ENCODE measurements at places on chromosomes 6 and 20.

DNA sequence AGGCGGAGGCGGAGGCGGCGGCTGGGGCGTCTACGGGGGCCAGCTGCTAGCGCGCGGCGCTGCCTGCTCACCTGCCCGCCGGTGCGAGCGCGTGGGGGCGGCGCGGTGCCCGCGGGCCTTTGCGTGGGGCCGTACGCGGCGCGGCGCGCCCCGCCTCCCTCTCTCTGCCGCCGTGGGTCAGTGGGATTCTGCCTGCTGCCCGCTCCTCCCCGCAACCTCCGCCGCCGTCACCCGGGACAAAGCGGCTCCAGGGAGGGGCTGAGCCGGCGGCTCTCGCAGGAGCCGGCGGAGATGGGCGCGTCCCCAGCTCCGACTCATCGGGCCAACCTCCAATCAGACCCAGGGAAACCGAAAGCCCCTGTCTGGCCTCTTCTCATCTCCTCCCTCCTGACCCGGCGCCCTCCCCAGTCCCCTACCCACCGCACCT, at the start of gene RCAN2:
TSS of gene RCAN2 (minus strand) at position 249 of the 427 bp plus-strand sequence.
- DNase-seq: peak; percentile 62

DNA sequence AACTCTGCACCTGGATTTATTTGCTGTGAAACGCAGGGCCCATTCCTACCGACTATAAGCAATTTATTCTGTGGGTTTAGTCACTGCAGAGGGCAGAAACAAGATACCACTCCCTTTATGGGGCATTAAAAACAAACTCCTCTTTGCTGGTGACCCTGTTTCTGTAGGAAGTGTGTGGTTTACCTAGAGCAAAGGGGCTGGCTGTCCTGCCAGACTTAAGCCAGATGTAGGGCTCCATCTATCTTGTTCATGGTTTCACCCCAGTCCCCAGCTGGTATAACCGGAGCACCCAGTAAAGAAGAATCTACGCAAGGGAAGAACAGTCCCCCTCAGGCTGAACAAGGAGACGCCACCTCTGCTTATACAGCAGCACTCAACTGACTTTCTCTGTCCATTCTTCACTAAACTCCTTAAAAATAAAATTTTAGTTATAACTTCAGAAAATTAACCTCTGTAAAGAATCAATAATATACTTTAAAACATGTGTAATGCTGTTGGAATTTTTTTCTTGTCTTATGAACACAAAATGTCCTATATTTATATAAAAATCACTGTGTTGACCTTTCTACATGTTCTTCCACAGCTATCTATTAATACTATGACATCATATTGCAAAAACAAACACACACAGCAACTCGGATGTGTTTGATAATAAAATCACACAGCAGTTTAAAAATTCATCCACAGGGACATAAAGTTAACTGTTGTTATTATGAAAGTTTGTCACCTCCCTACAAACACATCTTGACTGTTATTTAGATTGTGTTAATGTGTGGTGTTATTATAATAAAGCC, 126.1 kb upstream of the RPS6KA2 start:
- DNase-seq: no peak

DNA sequence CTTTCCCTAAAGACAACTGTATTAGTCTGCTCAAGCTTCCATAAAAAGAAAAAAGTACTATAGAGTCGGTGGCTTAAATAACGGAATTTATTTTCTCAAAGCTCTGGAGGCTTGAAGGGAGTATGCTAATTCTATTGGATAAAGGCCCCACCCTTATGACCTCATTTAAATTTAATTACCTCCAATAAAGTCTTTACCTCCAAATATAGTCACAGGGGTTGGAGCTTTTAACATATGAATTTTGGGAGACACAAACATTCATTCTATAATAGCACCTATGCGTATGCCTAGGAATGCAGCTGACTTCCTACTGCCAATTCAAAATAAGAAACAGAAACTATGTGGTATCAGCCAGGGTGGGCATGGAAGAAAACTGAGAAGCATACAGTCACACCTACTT, 25.4 kb downstream of the KIAA0319 start:
- DNase-seq: no peak

GRCh38 chr6:11324453-11325015, 92.1 kb upstream of the NEDD9 start:
- DNase-seq: no peak

GRCh38 chr6:2877057-2877882, 25.8 kb downstream of the SERPINB9 start:
- DNase-seq: no peak

DNA sequence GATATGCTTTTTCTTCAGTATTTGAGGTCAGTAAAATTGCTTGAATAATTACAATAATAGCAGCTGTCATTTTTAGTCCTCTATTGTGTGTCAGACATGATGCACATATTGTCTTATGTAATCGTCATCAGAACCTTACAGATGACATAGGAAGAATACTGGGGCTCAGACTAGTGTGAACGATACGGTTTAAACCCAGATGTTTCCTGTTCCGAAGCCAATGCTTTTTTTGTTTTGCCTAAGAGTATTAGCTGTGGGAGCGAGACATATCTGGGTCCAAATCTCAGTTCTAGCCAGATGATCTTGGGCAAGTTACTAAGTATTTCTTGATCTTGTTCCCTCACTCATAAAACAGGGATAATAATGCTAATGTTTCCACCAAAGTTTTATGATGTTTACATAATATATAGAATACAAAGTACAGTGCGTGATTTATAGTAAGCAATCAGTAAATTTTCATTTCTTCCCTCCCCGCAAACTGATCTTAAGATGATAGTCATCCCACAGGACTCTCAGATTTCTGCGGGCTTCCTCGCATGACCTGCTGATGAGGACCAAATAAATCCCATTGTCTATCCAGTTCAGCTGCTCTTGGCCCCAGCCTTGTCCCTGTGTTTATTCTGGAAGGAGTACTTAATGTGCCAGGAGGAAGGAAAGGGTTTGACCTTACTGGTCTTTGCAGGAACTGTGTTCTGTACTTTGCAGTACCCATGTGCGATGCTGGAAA, 98.2 kb downstream of the CAP2 start:
- DNase-seq: no peak

- no peak for DNase-seq
Measured at GRCh38 chr6:127195833-127196232, 70.8 kb upstream of the RNF146 start.

DNA sequence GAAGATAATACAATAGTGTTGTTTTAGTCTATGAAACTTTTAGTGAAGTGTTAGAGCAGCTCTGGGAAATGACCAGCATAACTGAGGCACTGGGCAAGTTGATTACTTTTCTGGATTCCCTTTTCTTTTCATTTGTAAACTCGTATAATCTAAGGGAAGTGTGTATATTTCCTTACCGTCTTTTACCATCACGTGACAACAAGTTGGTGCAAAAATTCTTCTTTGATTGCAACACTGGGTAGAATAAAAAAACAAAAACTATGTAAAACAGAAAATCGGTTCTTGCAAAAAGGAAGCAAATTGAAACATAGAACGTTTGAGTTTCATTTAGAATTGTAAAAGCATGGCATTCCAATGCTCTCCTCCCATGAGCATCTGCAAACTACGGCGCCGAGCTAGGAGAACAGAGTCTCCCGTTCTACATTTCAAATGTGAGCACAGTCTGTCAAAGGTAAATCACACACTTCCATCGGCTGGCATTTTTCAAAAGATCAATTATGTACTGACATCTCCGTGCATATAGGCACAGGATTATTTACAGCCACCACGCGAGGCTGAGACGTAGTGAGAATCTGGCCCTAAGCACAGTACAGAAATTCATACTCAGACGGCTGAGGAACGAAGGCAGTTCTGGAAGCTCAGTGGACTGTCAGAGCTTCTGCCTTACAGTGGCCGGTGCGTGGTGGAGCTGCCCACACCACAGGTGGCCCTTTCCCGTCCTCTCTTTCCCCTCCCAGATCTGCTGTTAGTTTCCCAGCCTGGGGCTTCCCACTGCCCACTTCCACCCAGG, 314.0 kb downstream of the BMP7 start:
- DNase-seq: no peak

- DNase-seq: no peak
Measured at GRCh38 chr6:25217829-25218228, 61.3 kb upstream of the CARMIL1 start.

DNA sequence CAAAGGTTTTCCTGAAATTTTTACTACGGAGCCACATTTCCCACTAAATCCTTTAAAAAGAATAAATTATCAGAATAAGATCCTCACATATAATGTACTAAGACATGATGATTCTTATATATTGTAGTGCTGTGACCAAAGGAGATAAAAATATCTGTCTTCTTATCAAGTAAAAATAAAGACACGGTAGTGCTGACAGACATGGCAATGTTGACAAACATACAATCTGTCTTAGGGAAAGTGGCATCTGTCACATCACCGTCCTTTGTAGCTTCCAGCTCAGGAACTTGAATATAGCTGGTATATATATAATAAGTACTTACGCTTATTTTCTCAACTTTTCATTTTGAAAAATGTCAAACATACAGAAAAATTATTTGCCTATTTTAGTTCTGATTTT, 66.8 kb downstream of the NUDT3 start:
- DNase-seq: no peak

GRCh38 chr20:35254448-35254999, 23.4 kb downstream of the MMP24OS start:
- no peak for DNase-seq

- no peak for DNase-seq
Measured at GRCh38 chr6:70758883-70759282, 91.2 kb downstream of the SMAP1 start.

- no peak for DNase-seq
Measured at GRCh38 chr6:135880066-135880972, 28.8 kb downstream of the PDE7B start.

DNA sequence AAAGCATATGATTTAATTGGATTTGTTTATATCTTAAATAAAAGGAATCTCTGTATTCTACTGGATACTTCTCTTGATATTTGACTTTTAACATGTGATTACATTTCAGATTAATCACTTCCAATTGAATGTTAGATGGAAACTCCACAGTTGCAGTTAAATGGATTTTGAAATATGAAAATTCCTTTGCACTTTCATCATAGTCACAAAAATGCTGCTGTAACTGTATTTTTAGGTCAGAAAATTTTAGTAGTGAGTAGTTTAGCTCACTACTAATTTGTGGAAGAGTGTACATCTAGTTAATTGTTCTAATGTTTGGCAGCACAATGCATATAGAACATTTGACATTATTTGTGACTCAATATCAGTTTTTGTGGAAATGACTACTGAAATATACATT, 26.8 kb downstream of the PTCHD4 start:
- DNase-seq: no peak

DNA sequence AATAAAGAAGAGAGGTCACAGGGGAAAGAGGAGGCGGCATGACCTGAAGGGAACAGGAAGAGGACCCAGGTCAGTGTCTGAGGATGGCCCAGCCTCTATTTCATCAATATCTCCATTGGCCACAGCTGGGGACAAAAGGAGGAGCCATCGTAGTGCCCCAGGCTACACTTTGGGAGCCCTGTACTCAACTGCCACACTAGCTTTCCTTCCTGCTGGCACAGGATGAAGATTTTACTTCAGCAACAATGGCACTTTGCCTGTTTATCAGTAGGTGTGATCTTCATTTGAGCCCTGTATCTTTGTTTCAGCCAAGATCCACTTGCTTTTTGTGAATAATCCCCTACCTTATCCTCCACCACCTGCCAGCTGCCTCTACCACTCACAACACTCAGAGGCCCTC, 35.4 kb upstream of the RCAN2 start:
- DNase-seq: no peak

GRCh38 chr20:51348876-51349275, 193.6 kb downstream of the NFATC2 start:
- no peak for DNase-seq

- no peak for DNase-seq
Measured at GRCh38 chr20:58921564-58921963, 59.5 kb upstream of the NELFCD start.

GRCh38 chr6:156876302-156876701, 99.1 kb downstream of the ARID1B start:
- no peak for DNase-seq

GRCh38 chr6:7053125-7053774, 54.5 kb upstream of the RREB1 start:
- DNase-seq: no peak

DNA sequence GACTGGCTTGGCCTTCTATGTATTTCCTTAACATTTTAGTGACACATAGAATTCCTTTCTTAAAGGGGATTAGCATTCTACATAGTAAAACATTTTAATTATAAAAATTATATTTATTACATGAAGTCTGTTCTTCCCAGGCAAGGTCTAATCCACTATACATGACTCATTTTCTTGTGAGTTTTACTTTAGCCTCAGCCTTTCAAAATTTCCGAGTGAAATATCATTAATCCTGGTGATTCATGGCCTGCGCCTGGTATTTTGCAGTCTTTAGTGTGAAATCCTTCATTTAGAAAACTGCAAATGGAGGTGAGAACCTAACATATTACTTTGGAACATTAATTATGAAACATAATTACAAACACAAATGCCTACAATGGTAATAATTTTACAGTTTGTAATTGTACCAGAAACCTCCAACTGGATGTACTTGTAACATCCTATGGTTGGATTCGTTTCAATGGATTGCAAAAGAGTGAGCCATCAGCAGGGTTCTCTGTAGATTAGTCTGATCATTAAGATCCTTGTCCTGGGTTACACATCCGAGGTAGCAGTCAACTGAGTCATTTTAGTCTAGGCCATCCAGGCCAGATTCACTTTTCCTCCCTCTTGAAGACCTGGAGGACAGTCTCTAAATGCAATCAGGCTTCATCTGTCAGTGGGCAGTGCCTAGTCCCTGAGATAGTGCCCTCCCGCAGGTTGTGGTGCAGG, 272.0 kb downstream of the PACRG start:
- no peak for DNase-seq

DNA sequence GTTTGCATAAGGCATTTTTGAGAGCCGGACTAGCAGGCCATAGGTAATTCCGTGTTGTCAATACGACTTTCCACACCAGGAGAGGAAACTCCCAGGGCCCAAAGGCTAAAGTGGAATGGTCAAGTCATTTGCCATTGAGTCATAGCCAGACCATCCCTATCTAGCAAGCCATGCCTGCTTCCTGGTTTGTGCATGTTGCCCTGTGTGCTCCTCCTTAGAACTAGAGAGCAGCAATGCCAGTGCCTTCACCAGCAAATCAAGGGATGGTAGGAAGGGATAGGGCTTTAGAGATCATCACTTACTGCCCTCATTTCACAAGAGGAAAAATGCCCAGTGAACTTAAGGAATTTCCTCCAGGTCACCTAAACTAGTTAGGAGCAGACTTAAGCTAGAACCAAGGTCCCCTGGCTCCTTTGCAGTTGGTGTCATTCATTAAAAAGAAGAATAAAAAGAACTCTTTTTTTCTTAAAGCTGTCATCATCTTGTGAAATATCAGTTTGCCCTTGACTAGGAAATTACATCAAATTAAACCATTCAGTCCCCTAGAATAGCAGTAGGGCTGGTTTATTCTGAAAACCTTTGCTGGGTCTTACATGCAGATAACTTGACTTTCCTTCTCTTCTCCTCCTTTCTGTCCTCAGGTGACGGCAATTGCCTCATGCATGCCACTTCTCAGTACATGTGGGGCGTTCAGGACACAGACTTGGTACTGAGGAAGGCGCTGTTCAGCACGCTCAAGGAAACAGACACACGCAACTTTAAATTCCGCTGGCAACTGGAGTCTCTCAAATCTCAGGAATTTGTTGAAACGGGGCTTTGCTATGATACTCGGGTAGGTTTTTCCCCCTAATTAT, 7.4 kb downstream of the TNFAIP3 start:
- DNase-seq: no peak

All from ureter (tissue), 1 donor.